ENCODE measurements at places on chromosomes 6 and 20.

- peaks cover 10% of the 10 kb centered on the region for H3K4me1 ChIP-seq
- no peak for DNase-seq
- H3K4me3 ChIP-seq: no peak overlapping the region
- H3K27ac ChIP-seq: no peak overlapping the region
- no peaks in the 10 kb centered on the region for H3K27me3 ChIP-seq
Observed at GRCh38 chr6:49555951-49556350, 5.5 kb downstream of the C6orf141 start.

- H3K27ac ChIP-seq: no peak overlapping the region
- DNase-seq: no peak
- no peaks in the 10 kb centered on the region for H3K36me3 ChIP-seq
- H3K4me3 ChIP-seq: no peak overlapping the region
- H3K27me3 ChIP-seq: peaks cover 18% of the 10 kb centered on the region
Observed at GRCh38 chr20:37914367-37914671, 11.4 kb downstream of the VSTM2L start.

- no peak overlapping the region for H3K4me3 ChIP-seq
- peak overlapping the region; percentile 4 for H3K27ac ChIP-seq
- H3K4me1 ChIP-seq: no peaks in the 10 kb centered on the region
- no peak for DNase-seq
Observed at GRCh38 chr6:169862892-169863525, 111.6 kb downstream of the ERMARD start.

DNA sequence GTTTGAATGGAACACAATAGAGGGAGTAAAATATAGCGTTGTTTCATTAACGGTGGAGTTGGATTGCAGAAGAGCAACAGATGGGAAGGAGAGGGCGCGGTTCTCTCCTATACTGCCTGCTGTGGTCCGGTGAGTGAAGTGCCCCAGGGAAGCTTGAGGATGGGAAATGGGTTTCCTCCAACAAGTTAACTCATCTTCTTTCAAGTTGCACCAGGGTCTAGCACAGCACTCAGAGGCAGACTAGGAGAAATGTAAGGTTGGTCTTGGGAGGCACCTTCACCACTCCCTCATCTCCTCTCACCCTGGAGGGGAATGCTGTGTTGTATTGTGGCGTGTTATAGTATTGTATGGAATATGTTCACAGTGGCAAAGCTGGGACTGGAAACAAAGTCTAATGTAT lies 96.9 kb upstream of the SLC24A3 start:
- H3K36me3 ChIP-seq: no peaks in the 10 kb centered on the region
- no peaks in the 10 kb centered on the region for H3K4me1 ChIP-seq
- DNase-seq: no peak

GRCh38 chr6:118298476-118299427 lies 249.3 kb upstream of the PLN start:
- H3K4me3 ChIP-seq: no peak overlapping the region
- no peaks in the 10 kb centered on the region for H3K27me3 ChIP-seq
- H3K36me3 ChIP-seq: no peaks in the 10 kb centered on the region
- H3K27ac ChIP-seq: no peak overlapping the region
- peaks cover 3% of the 10 kb centered on the region for H3K4me1 ChIP-seq

DNA sequence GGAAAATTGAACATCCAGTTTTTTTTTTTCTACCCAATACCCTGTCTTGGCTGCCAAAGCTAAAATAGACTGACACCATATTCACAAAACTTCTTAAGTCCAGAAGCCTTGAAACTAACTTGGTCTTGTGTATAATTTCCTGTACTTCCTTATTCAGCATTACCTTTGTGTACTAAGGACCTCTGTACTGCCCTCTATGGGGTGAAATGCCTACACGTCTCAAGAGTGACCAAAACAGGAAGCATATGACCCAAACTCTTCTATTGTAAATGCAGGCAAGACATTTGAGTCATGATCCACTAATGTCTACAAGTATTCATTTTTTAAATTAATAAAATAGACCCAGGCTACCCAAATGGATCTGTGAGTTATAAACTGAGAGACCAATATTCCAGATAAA lies 50.4 kb downstream of the HMGCLL1 start:
- no peaks in the 10 kb centered on the region for H3K27me3 ChIP-seq
- no peak for DNase-seq
- H3K4me3 ChIP-seq: no peak overlapping the region

GRCh38 chr6:99143108-99143861 lies 195.5 kb upstream of the FBXL4 start:
- no peak overlapping the region for H3K27ac ChIP-seq

GRCh38 chr6:38503032-38503773 lies 136.5 kb downstream of the BTBD9 start:
- DNase-seq: no peak
- H3K27ac ChIP-seq: no peak overlapping the region
- H3K4me1 ChIP-seq: peaks cover 12% of the 10 kb centered on the region
- no peaks in the 10 kb centered on the region for H3K27me3 ChIP-seq

DNA sequence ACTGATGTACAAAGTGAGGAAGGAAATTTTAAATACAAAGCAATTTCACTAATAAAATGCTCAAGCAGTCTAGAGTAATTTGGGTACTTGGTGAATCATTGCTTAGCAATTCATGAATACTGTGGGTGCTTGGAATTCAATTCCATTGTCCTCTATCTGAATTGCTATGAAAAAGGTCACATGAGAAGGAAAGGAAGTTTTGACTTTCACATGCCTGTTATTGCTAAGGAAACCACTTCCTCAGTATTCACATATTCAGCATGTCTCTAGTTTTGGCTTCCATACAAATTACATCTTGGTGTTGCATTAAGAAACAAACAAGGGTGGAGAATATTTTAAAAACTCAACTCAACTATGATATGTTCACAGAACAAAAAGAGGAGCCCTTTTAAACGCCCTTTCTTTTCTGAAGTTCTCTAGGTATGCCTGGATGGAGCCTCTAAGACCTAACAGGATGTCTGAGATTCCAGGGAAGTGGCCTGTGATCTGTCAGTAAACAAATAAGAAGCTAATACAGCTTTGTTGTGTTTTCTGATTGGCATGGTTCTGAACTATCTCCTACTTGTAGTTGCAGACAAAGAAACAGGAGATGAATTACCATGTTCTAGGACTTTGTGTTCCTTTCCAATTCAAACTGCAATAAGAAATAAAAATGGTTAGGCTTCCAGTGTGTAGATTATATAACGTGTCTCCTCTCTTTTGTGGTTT lies 190.4 kb downstream of the OGFRL1 start:
- H3K36me3 ChIP-seq: no peaks in the 10 kb centered on the region
- H3K27me3 ChIP-seq: no peaks in the 10 kb centered on the region

DNA sequence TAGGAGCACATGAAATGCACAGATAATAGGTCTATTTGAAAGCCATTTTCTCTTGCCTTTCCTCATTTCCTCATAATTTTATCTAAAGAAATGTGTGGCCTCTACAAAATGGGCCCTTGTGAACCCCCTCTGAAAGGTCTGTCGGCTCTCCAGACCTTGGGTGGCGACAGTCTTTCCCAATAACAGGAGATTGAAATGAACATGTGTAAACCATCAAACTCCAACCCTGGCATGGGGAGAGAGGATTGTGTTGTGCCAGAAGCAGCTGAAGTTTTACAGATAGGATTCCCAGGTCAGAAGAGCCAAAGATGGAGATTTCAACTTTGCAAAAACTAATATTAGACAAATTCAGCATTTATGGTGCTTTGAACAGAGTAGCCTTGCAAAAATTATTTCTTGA lies 277.1 kb upstream of the ECI2 start:
- no peaks in the 10 kb centered on the region for H3K27me3 ChIP-seq
- H3K27ac ChIP-seq: no peak overlapping the region
- no peak for DNase-seq
- no peaks in the 10 kb centered on the region for H3K36me3 ChIP-seq

- H3K36me3 ChIP-seq: no peaks in the 10 kb centered on the region
- H3K27me3 ChIP-seq: no peaks in the 10 kb centered on the region
- no peak overlapping the region for H3K27ac ChIP-seq
- no peak overlapping the region for H3K4me3 ChIP-seq
- no peak for DNase-seq
Observed at GRCh38 chr6:111967131-111967530, 86.8 kb upstream of the CCN6 start.

DNA sequence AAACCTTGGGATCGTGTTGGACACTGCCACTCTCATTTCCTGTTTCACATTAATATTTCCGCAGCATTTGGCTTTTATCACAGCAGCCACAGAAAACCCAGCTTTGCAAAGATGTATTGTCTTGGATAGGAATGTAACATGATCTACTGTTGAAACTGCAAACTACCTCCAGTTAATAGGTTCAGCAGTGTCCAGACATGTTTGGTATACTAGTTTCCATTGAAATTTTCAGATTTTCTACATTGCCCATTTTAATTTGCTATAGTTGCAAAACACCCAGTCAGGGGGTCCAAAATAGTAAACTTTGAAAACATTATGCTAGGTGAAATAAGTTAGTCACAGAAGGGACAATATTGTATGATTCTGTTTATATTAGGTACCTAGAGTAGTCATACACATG lies 3.3 kb downstream of the ANKRD6 start:
- no peak overlapping the region for H3K27ac ChIP-seq
- H3K36me3 ChIP-seq: no peaks in the 10 kb centered on the region
- DNase-seq: peak; percentile 29

DNA sequence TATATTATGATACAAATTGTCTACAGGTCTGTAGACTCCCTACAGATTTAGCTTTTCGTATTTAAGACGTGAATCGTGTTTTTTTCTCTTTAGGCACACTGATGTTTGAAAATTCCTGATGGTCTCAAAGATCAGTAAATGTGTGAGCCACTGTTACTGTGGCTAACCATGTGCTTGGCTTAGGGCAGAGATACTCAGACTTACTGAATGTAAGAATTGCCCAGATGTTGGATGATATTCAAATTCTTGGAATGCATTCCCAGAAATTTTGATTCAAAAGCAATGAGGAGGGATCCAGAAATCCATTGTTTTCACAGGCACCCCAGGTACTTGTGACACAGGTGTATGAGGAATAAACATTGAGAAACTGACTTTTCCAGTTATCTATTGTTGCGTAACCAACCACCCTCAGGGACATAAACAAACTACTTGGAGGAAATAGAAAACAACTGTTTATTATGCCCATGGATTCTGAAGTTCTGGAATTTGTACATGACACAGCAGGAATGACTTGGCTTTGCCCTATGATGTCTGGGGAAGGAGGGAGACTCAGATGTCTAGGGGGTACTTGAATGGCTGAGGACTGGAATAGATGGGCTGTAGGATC lies 339.6 kb upstream of the CITED2 start:
- H3K4me3 ChIP-seq: no peak overlapping the region
- H3K36me3 ChIP-seq: no peaks in the 10 kb centered on the region
- DNase-seq: no peak
- H3K27me3 ChIP-seq: no peaks in the 10 kb centered on the region
- H3K27ac ChIP-seq: no peak overlapping the region

GRCh38 chr20:1862663-1863053 lies 32.5 kb upstream of the SIRPA start:
- peaks cover 22% of the 10 kb centered on the region for H3K27me3 ChIP-seq
- H3K4me3 ChIP-seq: no peak overlapping the region
- no peak for DNase-seq
- no peak overlapping the region for H3K27ac ChIP-seq

DNA sequence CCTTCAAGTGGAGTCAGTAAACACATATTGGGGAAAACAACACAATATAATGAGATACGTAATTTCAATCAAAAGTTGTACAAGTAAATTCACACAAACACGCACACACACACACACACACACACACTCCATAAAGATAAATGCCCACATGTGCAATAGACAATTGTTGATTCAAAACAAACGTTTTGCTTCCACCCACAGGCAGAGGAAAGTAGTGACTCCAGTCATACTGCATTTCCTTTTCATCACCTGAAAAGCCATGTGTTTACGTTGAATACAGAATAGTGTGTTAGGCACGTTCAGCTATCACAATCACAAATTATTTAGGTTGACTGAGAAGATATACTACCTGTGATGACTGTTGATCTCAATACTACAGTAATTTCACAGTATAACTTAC lies 443.8 kb upstream of the MANEA start:
- H3K27me3 ChIP-seq: no peaks in the 10 kb centered on the region
- no peak overlapping the region for H3K4me3 ChIP-seq
- DNase-seq: peak; percentile 11
- no peaks in the 10 kb centered on the region for H3K36me3 ChIP-seq

DNA sequence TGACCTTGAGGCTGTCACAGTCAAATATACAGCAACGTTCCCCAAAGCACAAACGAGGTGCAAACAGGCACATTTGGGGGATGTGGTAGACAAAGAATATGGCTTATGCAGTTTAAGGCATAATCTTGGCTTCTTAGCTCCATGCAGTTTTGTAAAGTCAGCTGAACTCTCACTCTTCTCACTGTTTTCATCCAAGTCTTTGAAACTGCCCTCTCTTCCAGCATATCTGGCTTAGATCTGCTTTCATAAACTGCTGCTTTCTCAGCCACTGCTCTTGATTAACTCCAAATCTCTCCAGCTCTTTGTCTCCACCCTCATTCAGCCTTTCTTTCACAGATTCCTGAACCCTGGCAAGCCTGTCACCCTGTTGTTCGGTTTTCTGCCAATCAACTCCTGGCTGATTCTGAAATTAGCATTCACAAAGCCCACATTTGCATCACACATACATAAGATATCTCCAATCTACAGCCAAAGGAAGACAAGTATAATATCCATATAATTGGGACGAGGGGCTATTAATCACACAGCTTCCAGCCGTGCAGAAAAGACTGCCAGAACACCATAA lies 301.1 kb upstream of the RNF217 start:
- no peak for DNase-seq
- peaks cover 8% of the 10 kb centered on the region for H3K4me1 ChIP-seq
- H3K27ac ChIP-seq: no peak overlapping the region
- no peaks in the 10 kb centered on the region for H3K27me3 ChIP-seq
- no peak overlapping the region for H3K4me3 ChIP-seq

- H3K4me3 ChIP-seq: no peak overlapping the region
- peaks cover 4% of the 10 kb centered on the region for H3K4me1 ChIP-seq
- no peak for DNase-seq
- H3K27ac ChIP-seq: no peak overlapping the region
- H3K36me3 ChIP-seq: peaks cover 10% of the 10 kb centered on the region
Observed at GRCh38 chr6:166335378-166336302, 6.7 kb downstream of the SFT2D1 start.

DNA sequence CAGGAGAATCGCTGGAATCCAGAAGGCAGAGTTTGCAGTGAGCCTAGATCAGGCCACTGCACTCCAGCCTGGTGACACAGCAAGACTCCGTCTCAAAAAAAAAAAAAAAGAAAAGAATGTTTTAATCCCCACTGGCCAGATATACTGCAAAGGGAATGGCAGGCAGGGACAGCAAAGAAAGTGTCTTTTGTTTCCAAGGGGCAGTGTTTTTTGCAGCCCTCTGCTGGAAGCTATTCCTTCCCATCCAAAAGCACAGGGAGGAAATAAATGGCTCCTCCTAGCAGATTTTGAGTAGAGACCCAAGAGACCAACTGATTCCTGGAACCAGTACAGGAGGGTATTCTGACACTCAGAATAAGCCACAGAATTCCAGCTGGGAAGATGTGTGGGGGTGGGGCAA lies 112.5 kb upstream of the STMND1 start:
- H3K36me3 ChIP-seq: no peaks in the 10 kb centered on the region
- H3K4me1 ChIP-seq: peaks cover 6% of the 10 kb centered on the region
- H3K27ac ChIP-seq: no peak overlapping the region
- H3K4me3 ChIP-seq: no peak overlapping the region

GRCh38 chr6:136587527-136587926 lies 37.3 kb upstream of the MAP7 start:
- no peak for DNase-seq
- H3K36me3 ChIP-seq: no peaks in the 10 kb centered on the region
- no peaks in the 10 kb centered on the region for H3K4me1 ChIP-seq
- H3K4me3 ChIP-seq: no peak overlapping the region
- H3K27me3 ChIP-seq: no peaks in the 10 kb centered on the region
- H3K27ac ChIP-seq: peak overlapping the region; percentile 45

GRCh38 chr6:20840675-20841074 lies 306.4 kb downstream of the CDKAL1 start:
- H3K4me1 ChIP-seq: no peaks in the 10 kb centered on the region
- no peak overlapping the region for H3K4me3 ChIP-seq
- H3K36me3 ChIP-seq: no peaks in the 10 kb centered on the region
- no peaks in the 10 kb centered on the region for H3K27me3 ChIP-seq
- H3K27ac ChIP-seq: no peak overlapping the region
